ENCODE measurements at places on chromosomes 3 and 15.

- DNase-seq: no peak
Measured at GRCh38 chr3:161545824-161546223, 49.2 kb downstream of the OTOL1 start.

GRCh38 chr3:121739902-121740301 is 9.6 kb downstream of the GOLGB1 start:
- DNase-seq: no peak

- no peak for DNase-seq
Measured at GRCh38 chr3:193297421-193297820, 56.4 kb downstream of the PLAAT1 start.

DNA sequence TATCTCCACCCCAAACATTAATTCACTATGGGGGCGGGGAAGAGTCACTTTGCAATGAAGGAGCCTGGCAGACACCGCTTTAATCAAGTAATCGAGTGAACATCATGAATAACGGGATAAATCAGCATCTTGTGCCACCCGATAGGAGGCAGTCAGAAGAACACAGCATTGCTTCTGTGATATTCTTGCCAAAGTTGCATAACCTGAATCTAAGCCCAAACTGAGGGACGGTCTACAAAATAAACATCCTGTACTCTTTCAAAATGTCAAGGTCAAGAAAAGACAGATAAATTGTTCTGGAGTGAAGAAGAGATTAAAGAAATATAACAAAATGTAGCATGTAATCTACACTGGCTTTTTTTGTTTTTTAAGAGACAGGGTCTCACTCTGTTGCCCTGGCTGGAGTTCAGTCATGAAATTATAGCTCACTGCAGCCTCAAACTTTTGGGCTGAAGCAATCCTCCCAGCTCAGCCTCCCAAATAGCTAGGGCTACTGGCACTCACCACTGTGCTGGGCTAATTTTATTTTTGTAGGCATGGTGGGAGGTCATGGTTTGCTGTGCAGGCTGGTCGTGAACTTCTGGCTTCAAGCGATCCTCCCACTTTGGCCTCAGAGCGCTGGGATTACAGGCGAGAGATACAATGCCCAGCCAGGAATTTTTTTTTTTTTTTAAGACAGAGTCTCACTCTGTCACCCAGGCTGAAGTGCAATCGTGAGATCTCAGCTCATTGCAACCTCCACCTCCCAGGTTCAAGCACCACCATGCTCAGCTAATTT is 20.1 kb upstream of the VWA5B2 start:
- no peak for DNase-seq

- no peak for DNase-seq
Measured at GRCh38 chr3:107589454-107589853, 66.7 kb downstream of the BBX start.

DNA sequence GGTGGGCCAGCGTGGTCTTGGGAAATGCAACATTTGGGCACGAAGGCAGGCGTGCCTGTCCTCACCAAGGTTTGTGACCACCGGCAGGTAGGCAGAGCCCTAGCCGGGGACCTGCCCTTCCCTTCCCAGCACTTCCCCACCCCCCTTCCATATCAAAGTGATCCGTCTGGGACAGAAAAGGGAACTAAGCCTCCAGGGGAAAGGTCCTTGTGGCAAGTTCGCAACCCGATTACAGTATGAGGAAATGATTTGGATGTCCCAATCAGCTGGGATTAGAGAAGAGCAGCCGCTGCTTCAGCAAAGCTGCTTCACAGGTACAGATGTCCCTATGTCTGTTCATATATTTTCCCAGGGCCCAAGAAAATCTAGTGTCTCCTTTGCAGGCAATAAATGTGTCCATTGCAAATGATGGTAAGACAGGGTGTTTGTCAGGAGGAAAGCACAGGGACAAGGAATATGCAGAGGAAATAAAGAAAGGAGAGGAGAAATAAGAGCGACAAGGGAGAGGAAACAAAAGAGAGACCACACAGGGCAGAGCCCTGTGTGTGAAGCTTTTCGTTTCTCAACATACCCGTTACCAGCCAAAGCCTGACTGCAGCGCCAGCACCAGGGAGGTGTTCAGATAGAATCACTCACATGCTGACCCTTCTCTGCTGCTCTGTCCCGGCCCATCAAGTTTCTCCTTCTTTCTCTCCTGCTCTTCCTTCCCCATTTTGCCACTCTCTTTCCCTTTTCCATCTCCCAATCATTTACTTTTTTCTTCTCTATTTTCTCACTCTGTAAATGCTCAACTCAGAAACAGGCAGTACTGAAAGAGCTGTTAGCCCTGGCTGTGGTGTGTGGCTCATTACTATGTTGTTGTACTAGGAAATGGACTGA is 17.4 kb upstream of the SECISBP2L start:
- DNase-seq: no peak

- no peak for DNase-seq
Measured at GRCh38 chr15:51401872-51402517, 60.5 kb downstream of the GLDN start.

DNA sequence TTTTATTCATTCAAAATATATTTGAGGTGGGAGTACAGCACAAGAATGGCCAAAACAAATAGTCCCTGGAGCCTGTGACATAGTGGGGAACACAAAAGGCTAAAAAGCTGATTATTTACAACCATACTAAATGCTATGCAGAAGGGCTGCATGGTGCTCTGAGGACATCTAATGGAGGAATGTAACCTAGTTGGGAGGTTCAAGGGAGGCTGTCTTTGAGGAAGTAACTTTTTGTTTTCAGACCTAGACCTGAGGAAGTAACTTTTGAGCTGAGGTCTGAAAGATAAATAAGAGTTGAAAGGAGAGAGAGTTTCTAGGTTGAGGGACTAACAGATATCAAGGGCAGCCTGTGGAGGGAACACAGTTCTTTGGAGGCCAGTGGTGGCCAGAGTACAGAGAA is 34.8 kb upstream of the RASA2 start:
- peak; percentile 9 for DNase-seq

DNA sequence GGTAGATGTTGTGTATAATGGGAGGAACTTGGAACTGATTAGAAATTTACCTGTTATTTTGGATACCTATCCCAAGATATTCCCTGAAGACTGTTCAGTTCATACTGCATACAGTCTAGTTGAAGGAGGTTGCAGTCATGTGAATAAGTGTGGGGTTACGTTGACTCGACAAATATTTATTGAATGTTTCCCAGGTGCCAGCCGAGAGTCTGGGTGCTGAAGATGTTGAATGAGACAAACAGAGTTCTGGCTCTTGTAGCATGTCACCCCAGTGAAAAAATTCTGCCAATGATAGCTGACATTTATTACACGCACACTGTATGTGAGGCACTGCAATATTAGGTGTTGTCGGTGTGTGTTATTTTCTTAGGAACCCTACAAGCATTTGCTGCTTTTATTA is 176.0 kb downstream of the KCNMB2 start:
- no peak for DNase-seq

GRCh38 chr15:59059076-59059597 is 45.8 kb upstream of the CCNB2 start:
- no peak for DNase-seq

DNA sequence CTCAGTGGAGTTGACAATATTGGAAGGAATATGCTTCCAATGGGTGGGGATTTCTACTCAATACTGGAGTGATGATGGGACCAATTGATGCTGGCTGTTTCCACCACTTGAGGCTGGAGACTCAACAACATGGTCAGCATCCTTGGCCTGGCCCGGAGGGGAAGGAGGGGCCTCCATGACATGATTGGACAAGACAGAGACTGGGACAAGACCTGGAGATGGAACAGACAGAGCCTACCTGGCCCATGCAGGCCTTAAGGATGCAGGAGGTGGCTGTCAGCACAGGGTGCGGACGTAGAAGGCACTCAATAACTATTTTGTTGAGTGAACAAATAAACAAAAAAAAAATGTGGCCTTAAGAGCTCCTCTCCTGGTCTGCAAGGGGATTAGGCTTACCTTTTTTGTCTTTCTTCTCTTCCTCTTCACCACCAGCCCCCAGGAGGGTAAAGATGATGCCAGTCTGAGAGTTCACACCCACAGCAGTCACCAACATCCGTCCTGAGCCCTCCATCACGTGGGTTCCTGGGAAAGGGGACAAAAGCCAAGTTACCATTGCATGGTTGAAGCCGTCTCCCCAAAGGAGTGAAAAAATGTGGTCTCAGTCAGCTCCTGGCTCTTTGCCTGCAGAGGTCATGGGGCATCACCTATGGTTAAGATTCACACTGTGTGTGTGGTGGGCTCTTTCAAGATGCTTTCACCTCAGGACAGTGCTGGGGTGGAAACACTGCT is 67.1 kb upstream of the SEC13 start:
- DNase-seq: no peak

DNA sequence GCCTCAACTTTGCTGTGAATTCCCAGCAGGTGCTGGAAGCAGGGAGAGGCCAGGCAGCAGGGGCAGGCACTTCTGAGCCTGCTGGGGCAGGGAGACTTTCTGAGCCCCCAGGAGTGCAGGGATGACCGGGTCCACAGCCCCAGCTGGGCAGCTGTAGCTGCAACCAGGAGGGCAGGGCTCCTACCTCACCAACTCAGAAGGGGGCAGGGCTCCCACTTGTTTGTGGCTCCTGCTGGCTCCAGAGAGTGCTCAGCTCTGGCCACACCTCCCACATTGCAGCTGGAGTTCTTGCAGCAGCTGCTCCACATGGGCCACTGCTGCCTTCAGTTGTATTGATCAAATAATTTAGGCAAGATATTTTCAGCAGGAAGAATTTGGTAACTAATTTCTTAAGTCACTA is 812.3 kb downstream of the NSUN3 start:
- DNase-seq: no peak

GRCh38 chr3:57985176-57985983 is 22.8 kb upstream of the FLNB start:
- DNase-seq: no peak

GRCh38 chr3:71416876-71417275 is 166.7 kb downstream of the FOXP1 start:
- DNase-seq: no peak

- no peak for DNase-seq
Measured at GRCh38 chr3:133248389-133248788, 151.5 kb upstream of the BFSP2 start.

- DNase-seq: no peak
Measured at GRCh38 chr3:39327053-39327745, 2.3 kb upstream of the CCR8 start.

GRCh38 chr3:113111011-113111707 is 100.2 kb upstream of the BOC start:
- DNase-seq: no peak

- no peak for DNase-seq
Measured at GRCh38 chr15:60425461-60425860, 27.7 kb upstream of the ANXA2 start.

DNA sequence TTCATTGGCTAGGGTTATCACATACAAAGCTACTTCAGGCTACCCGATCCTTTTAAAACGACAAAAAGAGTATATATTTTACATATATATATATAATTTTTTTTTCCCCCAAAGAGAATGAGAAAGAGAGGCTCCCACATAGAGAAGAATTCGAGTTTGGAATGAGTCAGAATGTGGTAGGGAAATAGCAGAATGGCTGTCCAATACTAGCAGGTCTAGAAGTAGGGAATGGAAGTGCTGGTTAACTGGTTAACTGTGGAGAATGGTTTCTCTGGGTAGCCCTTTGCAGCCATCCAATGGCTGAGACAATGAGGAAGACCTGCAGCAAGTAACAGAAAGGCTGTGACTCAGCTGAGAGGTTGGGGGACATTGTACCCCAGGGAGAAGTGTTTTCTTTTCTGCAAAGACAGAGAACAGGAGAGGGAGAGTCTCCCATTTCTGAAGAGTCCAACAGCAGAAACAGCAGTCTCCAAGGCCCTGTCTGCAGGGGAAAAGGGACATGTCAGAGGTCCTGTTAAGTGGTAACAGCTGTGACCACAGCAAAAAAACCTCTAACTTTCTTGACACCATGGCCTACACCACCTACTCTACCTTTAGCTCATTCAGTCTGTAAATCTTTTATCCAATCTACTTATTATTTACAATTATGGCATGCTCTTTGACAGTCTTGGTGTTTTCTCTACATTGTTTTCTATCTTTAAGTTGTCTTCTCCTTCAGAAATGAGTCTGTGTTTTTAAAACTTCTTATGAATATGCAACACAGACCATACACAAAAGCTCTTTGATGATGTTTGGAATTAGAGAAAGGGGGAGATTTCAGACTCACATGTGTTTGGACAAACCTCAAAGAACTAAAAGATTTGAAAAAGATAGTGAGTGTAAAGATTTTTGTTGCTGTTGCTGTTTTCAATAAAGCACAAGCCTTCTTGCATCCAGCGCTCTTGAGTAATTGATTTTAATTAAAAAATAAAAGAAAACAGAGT is 116.1 kb upstream of the SLC7A14 start:
- DNase-seq: no peak

Measured in DMS79 (cell line).